ENCODE measurements at places on chromosomes 1 and 21.

GRCh38 chr1:186476264-186477040 is 15.5 kb upstream of the PDC start:
- H3K4me3 ChIP-seq, result no peak overlapping the region
- no peak for DNase-seq
- no peaks in the 10 kb centered on the region for H3K4me1 ChIP-seq
- no peak overlapping the region for H3K27ac ChIP-seq

DNA sequence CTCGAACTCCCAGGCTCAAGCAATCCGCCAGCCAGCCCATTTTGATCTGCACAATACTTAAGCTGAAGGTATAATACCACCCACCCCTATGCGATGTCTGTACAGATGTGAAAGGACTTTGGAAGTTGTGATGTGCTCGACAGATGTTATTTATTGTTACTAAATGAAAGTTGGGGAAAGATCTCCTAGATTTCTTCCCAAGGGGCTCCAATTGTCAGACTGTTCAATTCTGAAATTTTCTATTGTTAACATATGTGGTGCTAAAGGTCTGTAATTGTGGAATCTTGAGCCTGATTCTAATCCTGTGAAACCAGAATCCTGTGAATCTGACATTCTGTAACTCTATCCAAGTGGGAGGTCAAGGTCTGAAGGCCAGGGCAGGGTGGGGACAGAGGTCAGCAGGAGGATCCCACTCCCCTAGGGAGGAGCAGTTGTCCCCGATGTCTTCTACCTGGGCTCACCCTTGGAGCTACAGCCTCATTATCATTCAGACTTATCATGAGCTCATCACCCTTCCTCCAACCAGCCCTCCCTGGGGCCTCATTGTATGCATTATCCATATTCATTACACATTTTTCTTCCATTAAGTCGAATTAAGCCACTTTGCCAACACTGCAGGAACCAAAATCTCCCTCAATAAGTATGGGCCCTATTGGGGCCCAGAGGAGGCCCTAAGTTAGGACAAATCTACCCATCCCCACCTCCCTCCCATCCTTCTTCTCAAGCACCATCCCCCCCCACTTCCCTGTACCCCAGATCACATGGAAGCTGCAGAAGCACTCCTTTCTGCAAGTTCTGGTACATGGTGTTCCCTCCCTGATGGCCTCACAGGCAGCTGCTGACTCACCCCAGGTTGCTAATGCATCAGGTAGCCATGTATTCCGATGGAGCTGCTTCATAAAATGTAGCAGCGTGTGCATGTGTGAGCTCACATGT is 32.3 kb downstream of the SHISAL2A start:
- H3K36me3 ChIP-seq, result no peaks in the 10 kb centered on the region
- H3K27ac ChIP-seq, result no peak overlapping the region
- no peak for DNase-seq
- H3K4me1 ChIP-seq, result no peaks in the 10 kb centered on the region

- no peaks in the 10 kb centered on the region for H3K27me3 ChIP-seq
- H3K4me1 ChIP-seq, result peaks cover 4% of the 10 kb centered on the region
- H3K27ac ChIP-seq, result no peak overlapping the region
- no peak for DNase-seq
- no peaks in the 10 kb centered on the region for H3K36me3 ChIP-seq
Measured at GRCh38 chr1:54611621-54612020, 11.7 kb downstream of the FAM151A start.

GRCh38 chr1:85661767-85662166 is 46.5 kb downstream of the ZNHIT6 start:
- H3K27me3 ChIP-seq, result no peaks in the 10 kb centered on the region
- H3K27ac ChIP-seq, result no peak overlapping the region
- no peak overlapping the region for H3K4me3 ChIP-seq

DNA sequence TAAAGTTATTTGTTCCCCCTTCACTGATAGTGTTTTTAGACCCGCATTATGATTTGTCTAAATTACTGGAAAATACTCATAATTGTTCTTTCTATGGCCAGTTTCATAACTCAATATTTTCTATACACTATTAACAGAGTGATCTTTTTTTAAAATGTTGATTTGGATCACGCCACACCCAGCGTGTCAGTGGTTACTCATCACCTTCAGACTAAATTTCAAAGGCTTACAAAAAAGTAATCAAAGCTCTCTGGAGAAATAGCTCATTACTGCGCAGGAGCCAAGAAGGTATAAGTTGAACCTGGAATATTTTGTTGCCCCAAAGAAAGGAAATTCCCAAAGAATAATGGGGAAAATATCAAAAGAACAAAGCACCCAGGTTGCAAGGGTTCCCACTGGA is 104.9 kb downstream of the EVI5 start:
- no peaks in the 10 kb centered on the region for H3K4me1 ChIP-seq
- H3K27me3 ChIP-seq, result no peaks in the 10 kb centered on the region
- DNase-seq, result no peak
- H3K27ac ChIP-seq, result no peak overlapping the region
- no peak overlapping the region for H3K4me3 ChIP-seq

GRCh38 chr1:92527670-92528069 is 40.9 kb upstream of the GFI1 start:
- H3K4me3 ChIP-seq, result no peak overlapping the region
- DNase-seq, result no peak
- no peaks in the 10 kb centered on the region for H3K27me3 ChIP-seq
- no peak overlapping the region for H3K27ac ChIP-seq
- no peaks in the 10 kb centered on the region for H3K36me3 ChIP-seq

DNA sequence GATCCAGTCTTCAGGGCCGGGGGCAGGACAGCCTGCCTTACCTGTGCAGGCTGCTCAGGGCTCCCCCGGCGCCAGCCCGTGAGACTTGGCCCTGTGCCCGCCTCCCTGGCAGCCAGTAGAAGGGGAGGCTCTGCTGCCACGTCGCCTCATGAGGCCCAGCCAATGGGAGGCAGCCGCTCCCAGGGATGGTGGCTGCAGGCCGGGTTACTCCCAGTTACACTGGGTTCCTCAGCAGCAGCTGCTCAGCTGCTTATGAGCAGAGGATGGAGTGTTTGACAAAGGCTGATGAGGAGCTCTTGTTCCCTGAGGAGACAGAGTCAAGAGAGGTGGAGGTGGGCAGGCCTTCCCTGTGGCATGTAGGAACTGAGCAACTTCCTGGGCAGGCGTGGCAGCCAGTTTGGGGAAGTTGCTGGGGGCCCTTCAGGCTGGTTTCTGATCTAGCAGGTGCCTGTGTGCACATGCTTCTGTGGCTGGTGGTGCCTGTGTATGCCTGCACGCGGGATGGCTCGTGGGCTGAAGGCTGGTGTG is 5.5 kb downstream of the MFSD2A start:
- H3K36me3 ChIP-seq, result peaks cover 11% of the 10 kb centered on the region
- DNase-seq, result peak; percentile 72
- H3K27ac ChIP-seq, result peak overlapping the region; percentile 71

GRCh38 chr1:47839433-47839760 is 157.8 kb downstream of the TRABD2B start:
- H3K36me3 ChIP-seq, result no peaks in the 10 kb centered on the region
- no peaks in the 10 kb centered on the region for H3K27me3 ChIP-seq
- no peak for DNase-seq
- peaks cover 15% of the 10 kb centered on the region for H3K4me1 ChIP-seq
- no peak overlapping the region for H3K4me3 ChIP-seq

GRCh38 chr21:18617291-18617690 is 213.7 kb upstream of the TMPRSS15 start:
- H3K4me1 ChIP-seq, result no peaks in the 10 kb centered on the region
- H3K36me3 ChIP-seq, result no peaks in the 10 kb centered on the region
- H3K27me3 ChIP-seq, result no peaks in the 10 kb centered on the region
- H3K27ac ChIP-seq, result no peak overlapping the region

GRCh38 chr1:242245255-242245654 is 246.4 kb upstream of the MAP1LC3C start:
- H3K27ac ChIP-seq, result no peak overlapping the region
- no peaks in the 10 kb centered on the region for H3K36me3 ChIP-seq
- H3K4me1 ChIP-seq, result peaks cover 8% of the 10 kb centered on the region
- H3K4me3 ChIP-seq, result no peak overlapping the region
- no peak for DNase-seq
- no peaks in the 10 kb centered on the region for H3K27me3 ChIP-seq

DNA sequence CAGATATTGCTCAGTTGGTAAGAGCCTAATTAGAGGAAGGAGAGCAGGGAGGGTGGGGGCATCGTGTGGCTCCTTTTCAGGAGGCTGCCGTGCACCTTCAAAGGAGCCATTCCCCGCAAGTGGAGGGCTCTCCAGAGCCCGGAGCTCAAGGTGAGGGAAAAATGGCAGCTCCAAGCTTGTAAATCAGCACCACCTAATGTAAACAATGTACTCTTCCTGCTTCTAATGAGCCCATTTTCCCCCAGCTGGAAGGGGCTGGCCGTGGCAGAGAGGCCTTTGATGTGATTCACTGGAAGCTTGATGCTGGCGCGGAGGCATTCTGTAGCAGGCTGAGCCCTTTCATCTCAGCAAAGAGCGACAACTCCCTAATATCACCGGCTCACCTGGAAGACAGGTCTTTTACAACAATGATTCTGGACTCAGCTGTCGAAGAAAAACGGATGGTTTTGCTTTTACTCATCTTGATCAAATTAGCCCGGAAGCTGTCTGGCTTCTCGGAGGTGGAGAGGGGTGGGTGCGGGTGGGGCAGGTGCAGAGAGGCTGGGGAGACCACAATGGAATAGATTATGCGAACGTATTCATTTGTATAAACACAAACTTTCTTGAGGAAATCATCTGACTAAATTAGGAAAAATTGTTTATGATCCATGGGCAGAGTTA is 112.5 kb downstream of the RRAGC start:
- no peak for DNase-seq
- H3K36me3 ChIP-seq, result no peaks in the 10 kb centered on the region
- H3K4me1 ChIP-seq, result no peaks in the 10 kb centered on the region
- no peak overlapping the region for H3K4me3 ChIP-seq
- H3K27ac ChIP-seq, result no peak overlapping the region
- H3K27me3 ChIP-seq, result peaks cover 6% of the 10 kb centered on the region

DNA sequence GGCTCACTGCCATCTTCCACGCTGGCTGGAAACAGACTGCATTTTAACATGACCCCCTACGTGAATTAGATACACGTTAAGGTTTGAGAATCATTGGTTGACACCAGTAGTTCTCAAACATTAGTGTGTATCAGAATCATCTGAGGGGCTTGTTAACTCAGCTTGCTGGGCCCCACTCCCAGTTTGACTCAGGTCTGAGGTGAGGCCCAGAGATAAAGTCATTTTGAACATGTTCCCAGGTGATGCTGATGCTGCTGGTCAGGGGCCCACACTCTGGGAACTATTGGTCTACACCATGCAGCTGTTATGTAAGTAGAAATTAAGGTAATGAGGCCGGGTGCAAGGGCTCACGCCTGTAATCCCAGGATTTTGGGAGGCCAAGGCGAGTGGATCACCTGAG is 1.3 kb downstream of the LSM10 start:
- H3K4me1 ChIP-seq, result peaks cover 22% of the 10 kb centered on the region
- H3K4me3 ChIP-seq, result no peak overlapping the region
- H3K27ac ChIP-seq, result no peak overlapping the region
- DNase-seq, result no peak
- no peaks in the 10 kb centered on the region for H3K27me3 ChIP-seq

- DNase-seq, result no peak
- H3K36me3 ChIP-seq, result no peaks in the 10 kb centered on the region
- no peak overlapping the region for H3K27ac ChIP-seq
- H3K4me3 ChIP-seq, result no peak overlapping the region
Measured at GRCh38 chr1:177346790-177347359, 176.1 kb downstream of the BRINP2 start.

- no peaks in the 10 kb centered on the region for H3K27me3 ChIP-seq
- peaks cover 4% of the 10 kb centered on the region for H3K4me1 ChIP-seq
- H3K27ac ChIP-seq, result no peak overlapping the region
- H3K36me3 ChIP-seq, result no peaks in the 10 kb centered on the region
- H3K4me3 ChIP-seq, result no peak overlapping the region
- DNase-seq, result no peak
Measured at GRCh38 chr21:34606051-34606450, 8.9 kb downstream of the RCAN1 start.

DNA sequence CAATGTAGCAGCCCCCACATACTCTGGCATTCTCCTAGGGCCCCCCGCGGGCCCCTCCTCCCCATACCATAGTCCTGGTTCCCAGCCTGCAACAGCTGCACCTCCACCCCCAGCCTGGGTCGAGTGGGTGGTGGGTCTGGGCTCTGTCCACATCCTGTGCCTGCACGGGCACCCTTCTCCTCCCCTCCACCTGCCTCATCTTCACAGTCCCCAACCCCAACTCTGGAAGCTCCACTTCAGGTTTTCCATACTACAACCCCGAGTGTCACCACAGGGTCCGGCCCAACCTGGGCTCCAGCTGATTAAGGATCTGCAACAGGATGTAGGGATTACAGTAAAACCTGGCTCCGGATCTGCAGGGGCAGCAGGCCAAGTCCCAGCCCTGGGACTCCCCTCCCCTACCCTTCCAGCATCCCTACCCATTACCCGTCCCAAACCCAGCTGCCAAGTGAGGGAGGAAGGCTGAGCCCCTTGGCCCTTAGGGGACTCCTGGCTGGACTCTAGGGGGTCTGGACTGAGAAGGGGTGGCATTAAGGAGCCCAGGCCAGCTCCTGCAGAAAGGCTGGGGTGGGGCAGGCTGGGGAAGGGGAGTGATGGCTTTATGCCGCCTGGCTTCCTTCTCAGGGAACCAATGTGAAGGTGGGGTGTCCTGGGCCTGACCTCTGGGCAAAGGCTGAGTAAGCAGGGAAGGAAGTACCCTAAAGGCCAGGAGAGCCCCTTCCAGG is 116.8 kb downstream of the CASZ1 start:
- peak overlapping the region; percentile 7 for H3K27ac ChIP-seq
- no peak for DNase-seq
- peaks cover 32% of the 10 kb centered on the region for H3K4me1 ChIP-seq
- H3K4me3 ChIP-seq, result no peak overlapping the region
- no peaks in the 10 kb centered on the region for H3K27me3 ChIP-seq
- H3K36me3 ChIP-seq, result no peaks in the 10 kb centered on the region

GRCh38 chr1:41436281-41437010 is 48.0 kb downstream of the EDN2 start:
- no peaks in the 10 kb centered on the region for H3K36me3 ChIP-seq
- no peak overlapping the region for H3K4me3 ChIP-seq
- no peak for DNase-seq
- no peak overlapping the region for H3K27ac ChIP-seq

GRCh38 chr1:24501371-24502064 is 1.1 kb upstream of the RCAN3 start:
- H3K4me3 ChIP-seq, result peak overlapping the region; percentile 61
- H3K4me1 ChIP-seq, result peaks cover 21% of the 10 kb centered on the region
- no peaks in the 10 kb centered on the region for H3K36me3 ChIP-seq
- no peak for DNase-seq
- peak overlapping the region; percentile 84 for H3K27ac ChIP-seq
